ENCODE measurements at places on chromosomes 13 and 19.

DNA sequence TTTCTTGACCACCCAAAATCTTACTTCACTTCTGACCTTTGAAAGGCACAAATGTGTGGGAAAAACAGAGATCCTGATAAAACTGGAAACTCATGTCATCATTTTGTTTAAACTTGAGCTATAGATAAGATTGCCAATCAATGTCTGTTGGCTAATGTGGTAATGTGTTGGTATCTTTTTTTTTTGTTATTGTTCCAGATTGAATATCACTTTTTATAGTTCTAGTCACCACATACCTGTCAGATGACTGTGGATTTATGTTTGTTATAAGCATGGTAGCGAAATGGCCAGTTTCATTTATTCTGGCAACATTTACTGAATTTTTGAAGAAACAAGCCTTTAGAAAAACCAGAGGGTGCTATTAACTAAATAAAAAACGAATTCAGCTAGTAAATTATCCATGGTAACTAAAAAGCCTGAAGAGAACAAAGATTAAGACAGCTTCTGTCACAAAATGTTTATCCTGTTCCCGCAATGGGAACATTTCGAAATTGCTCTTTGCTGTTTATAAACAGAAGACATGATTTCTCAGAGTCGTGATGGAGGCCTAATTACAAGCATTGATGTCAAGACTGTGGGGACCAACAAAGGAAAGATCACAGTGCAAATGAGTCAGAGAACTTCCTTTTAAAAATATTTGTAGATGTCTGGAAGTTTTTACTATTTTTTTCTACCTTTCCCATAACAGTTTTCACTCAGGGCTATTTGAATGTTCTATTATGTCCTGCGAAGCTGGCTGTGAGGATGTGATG is 82.9 kb upstream of the POSTN start:
- DNase-seq: no peak

GRCh38 chr19:10113964-10114650 is 2.6 kb downstream of the P2RY11 start:
- DNase-seq: peak; percentile 30

GRCh38 chr19:35736913-35737886 is 5.1 kb downstream of the IGFLR1 start:
- DNase-seq: no peak

DNA sequence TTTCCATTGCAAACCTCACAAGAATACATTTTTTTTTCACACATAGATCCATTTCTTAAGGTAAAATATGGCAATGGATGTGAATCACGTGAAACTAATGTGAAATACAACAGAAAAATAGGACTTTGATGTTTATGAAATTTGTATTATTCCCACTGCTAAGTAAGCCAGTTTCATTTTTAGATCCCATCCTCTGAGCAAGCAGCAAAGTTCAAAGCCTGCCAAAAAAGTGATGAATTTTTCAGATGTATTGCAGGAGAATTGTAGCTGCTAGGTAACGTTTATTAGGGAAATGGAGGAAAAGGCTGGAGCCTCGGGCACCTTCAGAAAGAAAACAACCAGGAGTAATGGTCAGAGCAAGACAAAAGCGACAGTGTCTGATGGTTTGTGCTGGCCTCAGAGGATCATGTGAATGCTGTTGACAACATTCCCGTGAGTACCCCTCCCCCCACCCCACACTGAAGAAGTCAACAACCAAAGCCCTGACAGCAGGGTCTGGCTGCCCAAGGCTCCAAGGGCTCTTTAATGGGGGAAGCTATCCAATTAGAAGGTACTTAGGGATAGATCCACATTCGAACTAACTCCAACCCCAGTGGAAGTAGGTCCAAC is 95.5 kb downstream of the OXGR1 start:
- DNase-seq: no peak

DNA sequence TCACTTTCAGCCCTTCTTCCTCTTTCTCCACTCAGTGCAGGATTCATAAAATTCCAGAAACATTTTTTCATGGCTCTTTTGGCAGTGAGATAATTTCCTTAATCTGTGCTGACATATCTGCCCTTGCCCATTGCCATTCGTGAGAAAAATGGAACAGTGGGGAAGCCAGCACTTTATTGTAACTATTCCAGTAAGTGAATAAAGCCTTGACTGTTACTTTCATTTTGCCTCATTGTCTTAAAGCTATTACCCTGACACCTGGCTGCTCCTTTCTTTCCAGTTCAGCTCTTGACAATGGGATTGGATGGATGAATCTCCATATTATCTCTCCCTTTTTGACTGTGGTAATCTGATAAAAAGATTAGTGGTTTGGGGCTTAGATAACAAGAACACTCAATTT is 1068.1 kb upstream of the PCDH20 start:
- no peak for DNase-seq

DNA sequence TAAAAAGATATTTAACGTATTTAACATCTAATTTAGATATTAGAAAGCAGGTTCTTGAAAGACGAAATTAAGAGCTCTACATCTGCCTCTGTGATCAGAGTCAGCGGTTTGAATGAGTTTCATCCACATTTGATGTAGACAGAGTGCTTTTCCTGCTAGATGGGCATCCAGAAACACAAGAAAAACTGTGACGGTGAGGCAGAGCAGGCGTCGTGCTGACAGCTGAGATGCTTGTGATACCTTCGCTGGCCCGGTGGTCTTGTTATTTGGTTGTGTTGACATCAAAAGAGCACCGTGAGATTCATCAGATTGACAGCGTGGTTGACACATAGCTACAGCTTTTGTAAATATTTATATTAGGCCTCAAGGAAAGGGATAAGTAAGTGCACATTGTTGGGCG is 399.1 kb downstream of the GPC5 start:
- DNase-seq: no peak

DNA sequence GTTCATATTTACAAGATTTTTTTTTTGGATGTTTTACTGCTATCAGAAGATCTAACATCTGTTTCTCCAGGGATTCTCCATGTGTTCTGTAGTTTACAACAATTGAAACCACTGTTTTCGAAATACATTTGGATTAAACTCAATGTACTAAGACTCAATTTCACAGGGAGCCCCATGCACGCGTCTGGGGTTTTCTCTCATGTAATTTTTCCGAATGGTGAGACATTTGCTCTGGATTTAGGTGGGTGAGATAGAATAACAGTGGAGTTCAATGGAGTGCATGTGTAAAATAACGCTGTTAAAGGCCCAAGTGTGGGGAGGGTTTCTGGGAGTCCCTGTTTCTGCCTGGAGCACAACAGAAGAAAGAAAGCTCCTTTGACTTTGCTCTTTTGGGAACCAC is 330.3 kb downstream of the TSHZ3 start:
- DNase-seq: no peak

- no peak for DNase-seq
These were observed 152.7 kb downstream of the URI1 start for GRCh38 chr19:30094756-30095140.

DNA sequence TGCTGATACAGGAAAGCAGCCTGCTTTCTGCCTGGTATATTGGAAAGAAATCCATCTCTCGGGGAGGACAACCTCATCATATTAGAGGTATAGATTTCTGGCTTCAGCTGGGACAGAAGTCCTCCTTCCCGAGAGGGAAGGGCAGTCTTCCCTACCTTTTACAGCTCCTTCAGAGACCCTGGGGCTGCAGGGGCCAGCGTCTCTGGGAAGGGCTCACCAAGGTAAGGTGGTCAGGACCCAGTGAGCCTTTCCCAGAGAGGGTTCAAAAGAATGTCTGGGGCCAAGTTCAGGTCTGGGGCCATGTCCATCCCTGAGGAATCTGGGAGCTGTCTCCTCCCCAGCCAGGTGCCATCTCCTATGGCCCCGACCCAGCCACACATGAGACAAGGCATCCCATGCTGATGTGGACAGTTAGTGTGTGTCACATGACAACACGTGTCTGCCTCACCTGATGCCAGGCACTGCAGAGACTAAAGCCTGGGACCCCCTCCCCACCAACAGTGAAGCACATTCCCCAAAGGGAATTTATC is 136.4 kb downstream of the URI1 start:
- no peak for DNase-seq

GRCh38 chr19:58086825-58087710 is 11.0 kb downstream of the ZSCAN18 start:
- DNase-seq: no peak

GRCh38 chr13:44181931-44182330 is 191.7 kb upstream of the SERP2 start:
- DNase-seq: no peak

- DNase-seq: no peak
These were observed 64.1 kb downstream of the MRPL57 start for GRCh38 chr13:21240586-21240985.

DNA sequence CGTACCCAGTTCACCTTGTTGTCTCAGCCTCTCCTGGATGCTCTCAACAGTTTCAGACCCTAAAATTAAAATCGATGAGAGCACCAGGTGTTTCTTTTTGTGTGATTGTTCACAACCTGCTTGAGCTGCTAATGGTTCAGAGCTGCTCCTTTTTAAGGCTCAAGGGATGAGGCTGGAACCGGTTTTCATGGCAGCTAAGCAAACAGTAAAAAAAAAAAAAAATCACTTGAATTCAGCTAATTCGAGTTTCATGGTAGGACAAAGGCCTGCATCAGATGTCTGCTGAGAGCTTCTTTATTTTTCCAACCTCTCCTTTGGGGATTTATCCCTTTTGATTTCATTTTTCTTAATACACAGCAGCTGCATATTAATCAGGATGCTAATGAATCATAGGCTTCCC is 6.5 kb downstream of the SYCE2 start:
- no peak for DNase-seq

GRCh38 chr19:16232127-16232526 is 34.4 kb downstream of the AP1M1 start:
- no peak for DNase-seq

DNA sequence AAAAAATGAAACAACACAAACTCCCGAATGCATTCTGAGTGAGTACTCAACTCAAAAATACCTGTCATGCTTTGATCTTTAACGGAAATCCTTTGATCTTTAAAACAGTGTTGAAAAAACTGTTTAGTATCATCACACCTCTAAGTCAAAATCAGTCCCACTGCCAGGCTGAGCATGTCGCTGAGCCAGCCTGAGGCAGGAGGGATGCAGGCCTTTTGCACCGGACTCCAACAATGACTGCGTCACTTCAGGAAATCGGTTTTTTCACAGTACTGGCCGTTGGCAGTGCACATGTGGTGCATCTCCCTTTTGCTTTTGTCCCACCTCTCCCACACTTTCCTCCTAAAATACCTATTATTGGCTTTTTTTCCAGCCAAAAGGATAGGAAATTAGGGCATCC is 78.2 kb downstream of the SHISA2 start:
- no peak for DNase-seq

- DNase-seq: no peak
These were observed 2.7 kb upstream of the HNRNPL start for GRCh38 chr19:38852231-38853044.

- DNase-seq: no peak
These were observed 153.2 kb downstream of the USP12 start for GRCh38 chr13:27018344-27018861.

- peak; percentile 80 for DNase-seq
These were observed 622 bp upstream of the VSTM2B start for GRCh38 chr19:29524912-29525831.

DNA sequence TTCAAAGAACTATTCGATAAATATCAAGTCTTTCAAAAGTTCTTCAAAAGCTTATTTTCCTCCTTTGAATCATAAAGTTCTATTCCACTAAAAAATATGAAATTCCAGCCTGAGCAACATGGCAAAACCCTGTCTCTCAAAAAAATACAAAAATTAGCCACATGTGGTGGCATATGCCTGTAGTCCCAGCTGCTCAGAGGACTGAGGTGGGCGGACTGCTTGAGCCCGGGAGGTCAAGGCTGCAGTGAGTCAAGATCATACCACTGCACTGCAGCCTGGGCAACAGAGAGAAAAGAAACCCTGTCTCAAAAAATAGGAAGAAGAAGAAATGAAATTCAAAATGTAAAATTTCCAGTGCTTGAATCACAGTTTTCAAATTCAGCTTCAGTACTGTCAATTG is 24.6 kb downstream of the CAB39L start:
- no peak for DNase-seq

- no peak for DNase-seq
These were observed 203.9 kb downstream of the SHISA2 start for GRCh38 chr13:25847635-25848626.

GRCh38 chr13:88744289-88744688 is 1073.1 kb downstream of the SLITRK5 start:
- no peak for DNase-seq

GRCh38 chr19:17090583-17090982 is 15.0 kb downstream of the MYO9B start:
- DNase-seq: no peak

DNA sequence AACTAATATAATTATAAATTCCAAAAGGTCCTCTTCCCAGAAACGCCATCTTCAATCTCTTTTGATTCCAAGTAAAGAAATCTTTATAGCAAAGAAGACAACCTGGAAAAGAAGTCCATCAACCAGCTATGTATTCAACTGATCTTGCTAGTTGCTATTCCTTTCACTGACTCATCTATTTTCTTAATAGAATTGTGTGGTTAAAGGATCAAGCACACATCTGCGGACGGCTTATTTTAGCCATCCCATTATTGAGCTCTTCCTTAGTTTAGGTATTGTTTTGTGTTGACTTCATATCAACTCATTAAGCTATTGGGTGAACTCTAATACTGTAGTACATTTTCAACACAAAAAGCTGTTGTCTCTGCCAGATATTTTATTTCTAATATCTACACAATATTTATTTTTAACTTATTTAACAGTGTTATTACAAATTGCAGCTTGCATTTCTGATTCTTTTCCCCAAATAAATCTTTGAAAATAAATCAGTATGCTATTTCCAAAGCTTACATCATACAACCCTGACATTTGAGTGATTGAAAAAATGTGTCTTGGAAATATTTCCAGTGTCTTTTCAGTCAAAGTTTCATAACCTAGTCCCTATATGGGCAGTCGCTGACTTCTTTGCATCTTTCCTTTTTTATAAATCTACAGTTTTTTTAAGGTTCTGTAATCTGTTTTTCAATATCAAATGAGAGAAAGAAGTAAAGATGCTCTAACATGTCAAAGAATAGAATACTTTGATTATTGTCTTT is 158.8 kb upstream of the SPRY2 start:
- DNase-seq: no peak

- DNase-seq: no peak
These were observed 123.6 kb upstream of the MAB21L1 start for GRCh38 chr13:35600137-35600536.

DNA sequence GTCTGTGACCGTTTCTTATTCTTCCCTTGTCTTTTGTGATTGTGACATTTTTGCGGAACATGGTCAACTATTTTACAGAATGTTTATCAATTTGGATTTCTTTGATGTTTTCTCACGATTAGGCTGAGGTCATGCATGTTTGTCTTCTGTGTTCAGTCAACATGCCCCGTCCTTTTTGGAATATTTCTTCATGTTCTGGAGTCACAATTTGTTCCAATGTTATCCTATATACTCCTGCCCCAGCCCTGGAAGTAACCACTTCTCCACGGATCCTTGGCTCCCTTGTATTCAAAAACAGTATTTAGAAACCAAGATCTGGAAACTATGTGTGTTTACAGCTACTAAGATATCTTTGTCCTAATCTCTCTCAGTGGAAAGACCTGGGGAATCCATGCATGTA is 9.6 kb downstream of the CARD8 start:
- DNase-seq: no peak

- peak; percentile 52 for DNase-seq
These were observed 164.4 kb downstream of the USP12 start for GRCh38 chr13:27007166-27007565.

Data from NCI-H526 (cell line).